ENCODE measurements at places on chromosomes 4 and X. TPM values are rescaled to one million over a fixed set of nuclear protein-coding genes. Genes with fewer than 3 reads are reported as not detected.

BEX3 gene
- 509 TPM for polyA plus RNA-seq

HEPH gene
- 47.6 TPM for polyA plus RNA-seq

SSX3 gene
- not detected for polyA plus RNA-seq

GRCh38 chr4:146334862-146335449 is 120.6 kb downstream of the REELD1 start:
- DNase-seq, result no peak

AADAT gene
- polyA plus RNA-seq, result 29.0 TPM

DNA sequence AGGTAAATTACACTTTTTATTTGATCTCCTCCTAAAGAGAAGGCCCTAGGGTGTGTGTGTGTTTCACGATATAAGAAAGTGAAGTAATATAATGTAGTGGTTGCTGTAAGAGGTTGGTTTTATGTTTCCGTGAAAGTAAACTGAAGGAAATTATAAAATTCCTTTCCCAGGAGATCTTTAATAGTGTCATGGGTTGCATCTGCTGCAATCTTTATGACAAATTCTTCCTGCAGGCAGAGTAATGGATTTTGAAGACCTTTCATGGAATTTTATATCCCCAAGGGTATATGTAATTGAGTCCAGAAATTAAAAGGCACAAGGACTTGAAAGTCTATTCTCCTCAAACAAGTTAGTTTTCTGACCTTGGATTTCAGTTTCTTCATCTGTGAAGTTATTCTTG is 538.6 kb downstream of the ANKRD50 start:
- DNase-seq, result no peak

DNA sequence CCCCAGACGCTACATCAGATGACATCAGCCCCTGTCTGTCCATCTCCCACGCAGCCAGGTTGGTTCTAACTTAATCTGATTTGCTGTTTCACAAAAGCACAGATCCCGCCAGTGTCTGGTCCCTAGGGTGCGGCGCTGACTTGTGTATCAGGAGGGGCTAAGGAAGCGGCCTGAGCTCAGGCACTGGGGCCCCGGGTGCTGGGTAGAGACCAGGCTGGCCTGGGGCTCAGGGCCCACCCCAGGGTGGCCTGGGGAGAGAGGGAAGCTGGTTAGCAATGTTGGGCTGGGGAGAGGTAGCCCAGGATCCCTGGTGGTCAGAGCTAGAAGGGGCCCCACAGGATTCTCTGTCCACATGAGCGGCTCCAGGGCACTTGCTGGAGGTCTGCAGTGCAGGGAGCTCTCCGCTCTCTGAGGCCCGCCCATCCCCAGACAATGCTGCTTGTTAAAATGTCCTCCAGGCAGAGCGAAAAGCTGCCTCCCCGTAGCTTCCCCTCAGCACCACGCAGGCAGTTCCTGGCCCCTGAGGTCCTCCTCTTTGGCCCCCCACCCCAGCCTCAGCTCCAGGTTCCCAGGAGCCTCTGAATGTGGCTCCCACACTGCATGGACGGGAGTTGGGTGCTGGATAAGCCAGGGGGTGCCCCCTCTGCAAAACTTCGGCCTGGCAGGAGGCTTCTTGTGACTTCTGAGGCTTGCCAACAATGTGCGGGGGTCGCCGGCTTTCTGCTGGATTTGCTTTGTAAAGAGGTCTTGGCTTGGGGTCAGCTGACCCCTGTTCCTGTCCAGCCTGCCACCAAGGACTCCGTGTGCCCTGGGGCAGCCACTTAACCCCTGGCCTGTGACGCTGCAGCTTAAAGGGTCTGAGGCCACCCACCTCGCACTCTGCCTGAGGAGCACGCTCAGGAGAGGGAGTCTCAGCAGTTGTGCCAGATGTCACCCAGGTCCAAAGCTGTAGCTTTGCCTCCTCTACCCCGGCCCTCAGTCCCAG is 112.9 kb downstream of the CPZ start:
- no peak for DNase-seq

- no peak for DNase-seq
These were observed 39.3 kb downstream of the ATP2B3 start for GRCh38 chrX:153556767-153557166.

SH3RF1 gene
- 31.1 TPM for polyA plus RNA-seq

ADH4 gene
- 0.31 TPM for polyA plus RNA-seq

DNA sequence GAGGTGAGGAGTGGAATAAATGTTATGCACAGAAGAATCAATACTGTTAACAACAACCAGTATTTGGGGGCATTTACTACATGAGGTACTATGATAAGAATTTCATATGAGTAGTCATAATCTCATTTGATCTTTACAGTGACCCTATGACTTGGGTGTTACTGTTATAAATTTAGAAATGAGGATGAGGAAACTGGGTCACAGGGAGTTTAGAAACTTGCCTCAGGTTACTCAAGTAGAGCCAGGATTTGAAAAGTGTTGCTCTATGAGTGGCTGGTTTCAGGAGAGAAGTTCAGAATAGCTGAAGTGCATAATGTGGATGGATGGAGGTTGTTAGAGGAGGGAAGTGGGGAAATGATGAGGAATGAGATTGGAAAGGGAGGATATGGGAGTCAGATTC is 16.6 kb upstream of the DDIT4L start:
- no peak for DNase-seq

- DNase-seq, result no peak
These were observed 50.5 kb upstream of the PUDP start for GRCh38 chrX:7198499-7198898.

DNA sequence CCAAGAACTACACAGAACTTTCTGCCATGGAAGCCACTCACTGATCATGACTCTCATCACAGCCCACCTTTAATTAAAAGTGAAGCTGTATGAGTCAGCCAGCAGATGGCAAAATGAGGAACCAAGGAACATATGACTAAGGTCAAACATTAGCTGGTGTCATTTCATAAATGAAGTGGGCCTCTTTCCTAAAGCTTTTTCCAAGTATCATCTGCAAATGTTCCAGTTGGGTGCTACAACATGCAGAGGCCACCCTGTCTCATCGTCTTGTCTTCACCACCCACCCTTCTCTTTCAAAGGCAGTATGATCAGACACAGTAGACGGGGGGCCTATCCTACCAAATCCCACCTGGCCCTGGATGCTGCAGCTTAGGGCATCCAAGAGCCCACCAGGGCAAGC is 9.2 kb upstream of the EOLA1 start:
- no peak for DNase-seq

STK32B gene
- polyA plus RNA-seq, result 9.5 TPM

DNA sequence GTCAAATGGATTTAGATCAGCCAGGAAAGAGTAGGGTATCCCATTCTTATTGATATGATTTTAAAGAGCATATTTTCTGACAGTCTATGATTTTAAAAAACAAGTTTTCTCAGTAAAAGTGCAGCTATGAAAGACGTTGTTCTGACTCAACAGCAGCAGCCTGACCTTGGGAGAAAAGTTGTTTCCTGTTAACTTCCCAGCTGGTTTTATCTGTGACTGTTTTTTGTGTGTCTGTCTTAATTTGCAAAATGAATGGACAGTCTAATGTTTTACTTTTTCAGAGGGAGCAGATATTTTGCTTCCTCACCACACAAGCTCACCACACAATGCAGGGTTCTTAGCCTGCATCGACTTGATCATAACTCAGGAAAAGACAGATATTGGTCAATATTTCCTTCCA is 764 bp upstream of the MTHFD2L start:
- DNase-seq, result no peak

PNMA6A gene
- polyA plus RNA-seq, result 7.8 TPM

- DNase-seq, result no peak
These were observed 41.8 kb upstream of the TMEM192 start for GRCh38 chr4:165154482-165154881.

BMX gene
- 0.67 TPM for polyA plus RNA-seq

RGN gene
- polyA plus RNA-seq, result 29.0 TPM

NUP62CL gene
- polyA plus RNA-seq, result 11.7 TPM

PDZD4 gene
- polyA plus RNA-seq, result 7.7 TPM

TMA16 gene
- polyA plus RNA-seq, result 33.4 TPM

DNA sequence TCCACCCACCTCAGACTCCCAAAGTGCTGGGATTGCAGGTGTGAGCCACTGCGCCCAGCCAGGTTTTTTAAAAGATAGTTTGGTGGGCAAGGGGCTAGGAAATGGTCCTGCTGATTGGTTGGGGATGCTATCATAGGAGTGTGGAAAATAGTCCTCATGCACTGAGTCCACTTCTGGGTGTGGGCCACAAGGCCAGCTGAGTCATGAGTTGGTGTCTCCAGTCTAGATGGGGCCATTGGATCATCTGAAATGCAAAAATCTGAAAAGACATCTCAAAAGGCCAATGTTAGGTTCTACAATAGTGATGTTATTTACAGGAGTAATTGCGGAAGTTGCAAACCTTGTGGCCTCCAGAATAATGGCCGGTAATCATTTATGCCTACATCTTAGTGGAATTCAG is 221.1 kb downstream of the ZNF674 start:
- no peak for DNase-seq

DNA sequence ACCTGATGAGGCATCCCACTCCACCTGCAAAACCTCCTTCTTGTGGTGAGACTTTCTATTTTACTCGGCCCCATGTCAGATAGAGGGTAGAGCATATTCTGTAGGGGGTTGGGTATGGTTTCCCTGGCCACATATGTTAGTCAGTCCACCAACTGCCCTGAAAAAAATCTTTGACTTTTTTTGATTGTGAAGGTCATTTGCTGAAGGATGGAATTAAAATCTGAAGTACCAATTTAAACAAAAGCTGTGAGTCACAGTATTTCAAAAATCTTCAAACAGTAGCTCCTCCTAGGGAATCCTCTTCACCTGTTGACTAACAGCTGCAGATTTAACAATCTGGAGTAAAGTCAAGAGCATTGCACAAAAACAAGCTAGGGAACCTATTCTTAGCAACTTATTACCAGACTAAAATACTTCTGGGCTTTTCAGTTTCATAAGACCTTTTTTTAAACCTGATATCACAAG is 8.0 kb upstream of the CCDC110 start:
- DNase-seq, result no peak

GRCh38 chrX:8820910-8821527 is 19.8 kb upstream of the FAM9A start:
- DNase-seq, result no peak

DNA sequence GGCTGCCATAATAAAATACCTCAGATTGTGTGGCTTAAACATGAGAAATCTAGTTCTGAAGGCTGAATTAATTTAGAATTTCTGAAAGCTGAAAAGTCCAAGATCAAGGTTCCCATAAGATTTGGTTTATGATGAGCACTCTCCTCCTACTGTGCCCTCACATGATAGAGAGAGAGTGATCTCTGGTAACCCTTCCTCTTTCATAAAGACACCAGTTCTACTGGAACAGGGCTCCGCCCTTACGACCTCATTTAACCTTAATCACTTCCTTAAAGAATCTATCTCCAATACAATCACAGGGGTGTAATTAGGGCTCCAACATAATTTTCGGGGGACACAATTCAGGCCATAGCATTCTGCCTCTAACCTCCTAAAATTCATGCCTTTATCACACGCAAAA is 194.0 kb upstream of the MAB21L2 start:
- no peak for DNase-seq

GRCh38 chr4:121784975-121785374 is 16.1 kb upstream of the EXOSC9 start:
- DNase-seq, result no peak

GRCh38 chr4:4268776-4269175 is 20.8 kb upstream of the TMEM128 start:
- no peak for DNase-seq

DNA sequence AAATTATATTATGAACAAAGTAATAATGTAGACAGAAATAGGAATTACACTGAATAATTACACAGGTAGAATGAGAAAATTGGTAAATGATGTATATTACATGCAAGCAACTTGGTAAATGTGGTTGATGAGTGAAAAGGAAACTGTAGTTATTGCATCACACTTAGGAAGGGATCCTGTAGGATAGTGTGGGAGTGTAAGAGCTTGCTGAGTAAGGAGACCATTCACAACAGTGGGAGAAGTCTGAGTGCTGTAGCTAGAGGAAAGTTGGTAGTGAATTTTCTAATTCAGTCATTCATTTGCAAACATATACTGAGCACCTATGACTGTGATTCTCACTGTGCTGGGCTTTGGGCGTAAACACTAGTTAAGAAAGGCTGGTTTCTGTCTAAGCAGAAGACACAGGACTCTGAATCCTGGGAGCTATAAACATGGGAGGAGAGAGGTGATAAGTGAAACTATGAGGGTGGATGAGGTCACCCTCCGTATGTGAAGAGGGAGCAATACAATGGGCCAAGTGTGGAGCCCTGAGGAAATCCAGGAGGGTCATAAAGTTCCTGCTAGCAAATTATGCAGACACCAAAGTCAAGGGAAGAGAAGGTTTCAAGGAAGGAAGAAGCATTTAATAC is 14.2 kb upstream of the CPE start:
- no peak for DNase-seq

CMC4 gene
- polyA plus RNA-seq, result 8.6 TPM

GRCh38 chrX:107153005-107153404 is 34.4 kb upstream of the RBM41 start:
- no peak for DNase-seq

- no peak for DNase-seq
These were observed 45.1 kb upstream of the LAMP2 start for GRCh38 chrX:120514236-120514635.

- no peak for DNase-seq
These were observed 233.4 kb downstream of the MAML3 start for GRCh38 chr4:139920486-139921002.

FDCSP gene
- 0.49 TPM for polyA plus RNA-seq

DNA sequence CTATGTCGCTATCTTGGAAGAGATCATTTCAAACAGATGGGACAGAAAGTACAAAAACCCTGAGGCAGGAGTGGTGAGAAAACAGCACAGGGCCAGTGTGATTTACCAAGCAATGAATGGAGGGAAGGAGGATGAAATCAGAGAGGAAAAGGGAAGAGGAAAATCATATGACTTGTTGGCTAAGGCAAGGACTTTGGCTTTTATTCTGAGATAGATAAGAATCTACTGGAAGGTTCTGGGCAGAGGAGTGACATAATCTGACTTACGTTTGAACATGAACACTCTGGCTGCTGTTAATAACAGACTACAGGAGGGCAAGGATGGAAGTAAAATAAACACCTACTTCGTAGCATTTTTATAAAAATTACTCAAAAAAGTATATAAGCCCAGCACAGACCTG is 207.8 kb upstream of the SLC7A11 start:
- DNase-seq, result no peak

SAT1 gene
- 276 TPM for polyA plus RNA-seq

DNA sequence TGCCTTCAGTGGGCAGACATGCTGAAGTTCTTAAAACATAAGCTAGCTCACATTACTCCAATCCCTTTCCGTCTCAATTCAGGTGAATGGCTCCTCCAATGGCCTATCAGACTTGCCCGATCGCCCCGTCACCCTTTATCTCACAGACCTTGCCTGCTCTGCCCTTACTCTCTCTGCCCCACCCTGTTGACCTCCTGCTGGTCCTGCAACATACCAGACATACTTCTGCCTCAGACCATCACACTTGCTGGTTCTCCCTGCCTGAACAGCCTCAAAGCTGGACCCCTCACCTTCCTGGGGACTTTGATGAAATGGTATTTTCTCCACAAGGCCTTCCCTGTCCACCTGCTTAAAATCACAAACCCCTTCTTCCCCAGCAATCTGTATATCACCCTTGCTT is 340.1 kb upstream of the NR3C2 start:
- DNase-seq, result no peak

GRCh38 chr4:82553020-82553419 is 8.8 kb downstream of the TMEM150C start:
- no peak for DNase-seq

Measured in right renal pelvis (tissue), 4 donors.